Adrenal gland (tissue), 19 donors: ENCODE measurements at places on chromosomes 6 and 20. TPM values are rescaled to one million over a fixed set of nuclear protein-coding genes. Genes with fewer than 3 reads are reported as not detected.

DNA sequence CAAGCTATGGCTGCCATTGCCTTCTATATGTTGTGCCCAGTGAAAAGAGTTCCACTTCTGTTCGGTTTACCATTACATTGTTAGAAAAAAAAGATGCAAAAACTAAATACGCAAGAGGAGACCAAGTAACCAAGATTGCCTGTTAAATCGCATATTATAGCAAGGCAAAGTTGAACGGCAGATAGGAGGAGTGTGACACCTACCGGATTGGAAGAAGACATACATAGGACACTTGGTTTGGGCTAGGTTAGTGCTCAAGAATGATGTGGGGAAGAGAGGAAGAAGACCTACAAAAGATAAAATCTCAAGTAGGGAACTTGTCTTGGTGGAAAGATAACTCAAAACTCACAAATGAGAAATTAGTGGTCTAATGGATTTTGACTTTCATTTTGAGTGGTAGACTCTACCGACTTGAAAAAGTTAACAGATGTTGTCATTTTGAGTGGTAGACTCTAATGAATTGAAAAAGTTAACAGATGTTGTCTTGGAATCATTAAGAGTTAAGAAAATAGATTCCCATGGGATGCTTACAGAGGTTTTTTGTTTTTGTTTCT lies 95.5 kb downstream of the F13A1 start:
- no peak for DNase-seq

DNA sequence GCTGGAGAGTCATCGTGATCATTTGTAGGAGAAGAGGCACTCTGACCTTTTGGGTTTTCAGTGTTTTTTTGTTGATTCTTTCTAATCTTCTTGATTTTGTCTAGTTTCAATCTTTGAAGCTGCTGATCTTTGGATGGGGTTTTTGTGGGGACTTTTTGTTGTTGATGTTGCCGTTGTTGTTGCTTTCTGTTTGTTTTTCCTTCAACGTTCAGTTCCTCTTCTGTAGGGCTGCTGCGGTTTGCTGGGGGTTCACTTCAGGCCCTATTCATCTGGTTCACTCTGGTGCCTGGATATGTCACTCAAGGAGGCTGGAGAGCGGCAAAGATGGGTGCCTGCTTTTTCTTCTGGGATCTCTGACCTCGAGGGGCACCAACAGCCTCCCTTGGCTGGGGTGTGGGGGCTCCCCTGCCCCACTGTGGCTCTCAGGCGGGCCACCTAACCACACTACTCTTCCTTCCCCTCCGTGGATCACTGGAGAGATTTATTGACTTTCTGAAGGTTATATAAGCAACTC lies 21.5 kb upstream of the TMEM244 start:
- DNase-seq = no peak

FAM210B gene
- 124 TPM for total RNA-seq

DNA sequence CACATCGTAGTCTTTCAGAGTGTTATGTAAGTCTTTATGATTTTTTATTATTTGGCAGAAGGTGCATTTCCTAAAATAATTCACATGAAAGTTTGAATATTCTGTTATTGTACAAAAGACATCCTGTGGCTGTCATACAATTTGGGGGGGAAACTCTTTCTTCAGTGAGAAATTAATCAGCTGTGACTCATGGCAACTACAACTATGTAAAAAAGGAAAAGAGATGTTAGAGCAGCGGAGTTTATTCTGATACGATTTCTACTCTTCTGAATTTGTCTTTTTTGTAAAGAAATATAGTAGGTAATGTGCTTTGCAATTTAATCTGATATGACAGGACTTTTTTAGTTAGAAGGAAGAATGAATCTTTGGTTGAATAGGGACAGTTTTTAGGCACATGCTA lies 14.2 kb downstream of the COL19A1 start:
- no peak for DNase-seq

GRCh38 chr6:109339906-109340678 lies 42.2 kb downstream of the CD164 start:
- DNase-seq = no peak

TGM3 gene
- 1.7 TPM for total RNA-seq

GRCh38 chr6:158013904-158014504 lies 32.3 kb downstream of the SYNJ2 start:
- no peak for DNase-seq

GRCh38 chr20:22582964-22583772 lies 1.2 kb downstream of the FOXA2 start:
- DNase-seq = no peak

- DNase-seq = no peak
These were observed 7.3 kb downstream of the PRRC2A start for GRCh38 chr6:31627690-31628287.

PRSS16 gene
- 3.1 TPM for total RNA-seq

CST3 gene
- total RNA-seq = 1,041 TPM

DNA sequence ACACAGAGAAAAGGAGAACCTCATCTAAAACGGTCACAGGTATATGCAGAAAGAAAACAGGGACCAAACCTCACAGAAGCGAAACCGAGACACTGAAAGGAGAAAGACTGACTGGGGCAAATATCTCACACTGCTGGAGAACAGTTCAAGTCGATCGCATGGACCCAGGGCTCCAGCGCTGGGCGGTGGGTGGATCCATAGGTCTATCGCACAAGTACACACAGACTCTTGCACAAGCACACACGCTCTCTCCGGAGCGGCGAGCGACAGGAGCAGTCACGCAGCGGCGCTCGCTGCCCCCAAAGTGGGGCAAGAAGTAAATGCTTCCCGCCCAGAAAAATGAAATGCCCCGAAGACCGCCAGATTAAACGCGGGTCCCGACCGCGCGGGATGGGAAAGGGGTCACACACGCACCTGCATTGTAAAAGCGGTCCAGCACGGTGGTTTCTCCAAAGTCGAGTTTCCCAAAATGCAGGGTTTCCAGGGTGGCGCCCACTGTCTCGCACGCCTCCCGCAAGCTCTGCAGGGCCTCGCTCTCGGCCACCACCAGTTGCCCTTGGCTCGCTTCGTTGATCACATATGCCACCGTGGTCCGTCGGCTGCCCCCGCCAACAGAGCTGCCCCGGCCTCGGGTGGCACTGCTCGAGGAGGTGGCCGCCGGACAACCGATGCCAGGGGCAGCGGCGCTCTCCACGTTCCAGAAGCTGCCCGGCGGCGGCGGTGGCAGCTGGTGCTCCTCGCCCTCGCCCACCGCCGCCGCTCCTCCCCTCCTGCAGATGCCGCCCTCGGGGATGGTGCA lies 782 bp downstream of the MAP3K5 start:
- DNase-seq = peak; percentile 63

DNA sequence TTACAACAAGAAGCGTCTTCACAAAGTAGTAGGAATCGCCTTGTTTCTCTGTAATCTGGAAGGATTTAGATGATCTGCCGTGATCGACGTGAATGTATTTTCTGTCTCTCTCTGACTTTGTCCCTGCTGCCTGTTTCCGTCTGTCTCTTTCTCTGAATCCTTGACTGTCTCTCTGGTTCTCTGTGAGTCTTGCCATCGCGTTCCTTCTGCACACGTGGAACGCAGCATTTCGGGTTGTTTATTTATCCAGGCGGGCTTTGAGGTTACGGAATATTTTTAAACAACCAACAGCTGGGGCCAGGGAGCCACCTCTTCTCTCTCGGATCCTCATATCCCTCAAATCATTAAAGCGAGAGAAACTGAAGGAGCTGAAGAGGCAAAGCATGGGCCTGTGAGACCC lies 215.9 kb downstream of the ZDHHC14 start:
- DNase-seq = no peak

GRCh38 chr6:24932832-24933231 lies 2.9 kb downstream of the RIPOR2 start:
- no peak for DNase-seq

EPHA7 gene
- total RNA-seq = 0.32 TPM

DNA sequence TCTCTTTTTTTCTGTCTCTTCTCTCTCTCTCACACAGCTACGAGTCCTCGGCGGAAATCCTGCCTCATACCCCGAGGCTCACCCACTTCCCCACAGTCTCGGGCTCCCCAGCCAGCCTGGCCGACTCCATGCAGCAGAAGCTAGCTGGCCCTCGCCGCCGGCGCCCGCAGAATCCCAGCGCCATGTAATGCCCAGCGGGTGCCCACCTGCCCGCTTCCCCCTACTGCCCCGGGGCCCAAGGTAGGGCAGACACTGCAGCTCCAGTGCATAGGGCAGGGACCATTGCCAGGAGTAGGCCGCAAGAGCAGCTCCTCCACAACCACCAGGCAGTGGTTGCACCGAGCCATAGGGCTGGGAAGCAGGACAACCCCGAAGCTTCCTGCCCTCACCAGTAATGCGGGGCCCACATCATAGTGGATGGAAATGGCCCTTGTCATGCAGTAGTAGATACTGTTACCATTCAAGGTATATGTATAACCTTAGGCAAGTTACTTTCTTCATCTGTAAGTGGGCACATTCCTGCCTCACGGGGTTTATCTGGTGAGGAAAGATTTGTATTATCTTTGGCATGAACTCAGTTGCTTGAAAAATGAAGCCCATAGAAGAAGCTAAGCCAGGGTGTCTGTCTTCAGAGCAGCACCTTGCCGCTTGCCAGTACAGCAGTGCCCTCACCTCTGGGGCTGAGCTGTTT lies 36.9 kb upstream of the ID1 start:
- no peak for DNase-seq

DNA sequence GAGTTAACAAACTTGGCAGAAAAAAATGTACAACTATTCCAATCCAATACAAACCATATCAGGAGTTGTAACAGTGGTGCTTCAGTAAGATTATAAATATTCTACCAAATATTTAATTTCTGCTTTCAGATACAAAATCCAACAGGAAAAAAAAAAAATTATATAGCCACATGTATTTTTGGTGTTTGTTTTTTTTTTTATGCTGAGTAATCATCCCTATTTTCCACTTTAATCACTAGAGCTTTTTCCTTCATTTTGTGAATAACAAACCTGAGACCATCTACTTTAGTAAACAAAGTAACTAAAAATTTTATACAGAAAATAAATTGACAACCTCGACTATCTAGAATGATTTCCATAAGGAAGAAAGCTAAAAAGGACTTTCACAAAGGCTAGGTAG lies 36.2 kb downstream of the MMS22L start:
- no peak for DNase-seq

- DNase-seq = peak; percentile 35
These were observed 69.4 kb downstream of the CPNE5 start for GRCh38 chr6:36769676-36770499.

DNA sequence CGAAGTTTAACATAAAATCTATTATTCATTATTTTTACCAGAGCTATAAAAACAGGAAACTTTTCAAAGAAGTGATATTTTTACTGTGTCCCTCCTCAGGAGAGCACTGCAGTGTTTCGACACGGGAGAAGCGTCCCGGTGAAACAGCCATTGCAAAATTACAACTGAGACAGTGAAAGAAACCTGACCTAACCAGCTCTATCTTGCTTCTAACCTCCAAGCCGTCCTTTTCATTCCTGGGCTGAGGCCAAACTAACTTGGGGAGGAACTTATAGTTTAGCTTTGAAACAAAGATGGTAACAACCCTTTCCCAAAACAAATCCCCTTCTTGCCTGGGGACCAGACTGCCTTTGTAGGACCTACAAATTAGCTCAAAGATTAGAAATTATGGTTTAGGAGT lies 79.2 kb downstream of the WDR27 start:
- DNase-seq = no peak

DNA sequence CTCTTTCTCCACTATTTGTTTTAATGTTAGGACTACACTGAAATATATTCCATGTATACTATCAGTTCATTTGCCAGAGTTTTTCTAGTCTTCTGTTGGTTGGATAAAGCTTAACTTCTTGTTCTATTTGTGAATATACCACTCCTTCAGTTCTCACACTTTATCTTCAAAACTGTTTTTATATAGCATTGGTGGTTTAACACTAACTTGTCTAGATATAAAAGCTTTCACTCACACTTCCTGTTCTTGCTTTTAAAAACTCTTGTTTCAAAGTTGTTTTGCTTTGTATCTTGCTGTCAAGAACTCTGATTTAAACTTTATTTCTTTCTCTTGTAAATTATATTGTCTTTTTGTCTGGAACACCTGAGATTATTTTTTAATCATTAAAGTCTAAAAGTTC lies 226.8 kb upstream of the TENT5A start:
- no peak for DNase-seq

DNA sequence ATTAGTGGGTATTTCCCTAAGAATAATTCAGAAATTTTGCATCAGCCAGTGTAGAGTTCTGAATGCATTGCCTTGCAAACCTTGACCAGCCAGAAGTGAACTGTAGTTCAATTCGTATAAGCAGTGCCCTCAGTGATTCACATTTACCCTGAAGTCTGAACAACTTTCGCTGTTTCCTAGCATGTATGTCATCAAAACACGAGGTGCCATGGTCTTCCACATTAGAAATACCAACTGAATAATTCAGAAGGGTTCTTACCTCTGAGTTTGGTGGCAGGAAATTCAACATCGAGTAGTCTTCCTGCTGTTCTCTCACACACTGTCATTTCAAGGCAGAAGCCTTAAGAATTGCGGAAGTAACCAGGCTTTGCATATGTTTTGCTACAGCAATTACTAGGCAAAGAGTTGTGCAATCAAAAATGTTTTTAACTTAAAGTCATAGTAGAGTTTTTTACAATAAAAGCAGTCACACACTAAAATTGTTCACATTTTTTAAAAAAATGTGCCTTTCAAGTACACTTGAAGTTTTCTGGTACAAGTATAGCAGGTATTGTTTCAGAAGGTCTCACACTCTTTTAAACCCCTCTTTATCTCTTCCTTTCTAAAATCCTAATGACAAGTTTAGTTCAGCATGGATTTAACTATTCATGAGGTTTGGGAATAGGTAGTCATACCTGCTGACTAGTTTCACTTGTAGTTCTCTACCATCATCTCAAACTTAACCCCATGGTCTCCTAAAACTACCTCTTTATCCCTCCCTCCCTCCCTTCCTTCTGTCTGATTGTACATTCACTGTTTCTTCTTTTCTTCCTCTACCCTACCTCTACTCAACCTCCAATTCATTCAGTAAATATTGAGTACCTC lies 118.3 kb downstream of the STXBP5 start:
- DNase-seq = no peak

- no peak for DNase-seq
These were observed 119.5 kb downstream of the ARHGAP18 start for GRCh38 chr6:129590408-129591022.

POFUT1 gene
- total RNA-seq = 25.0 TPM

XKR7 gene
- 0.17 TPM for total RNA-seq

DNA sequence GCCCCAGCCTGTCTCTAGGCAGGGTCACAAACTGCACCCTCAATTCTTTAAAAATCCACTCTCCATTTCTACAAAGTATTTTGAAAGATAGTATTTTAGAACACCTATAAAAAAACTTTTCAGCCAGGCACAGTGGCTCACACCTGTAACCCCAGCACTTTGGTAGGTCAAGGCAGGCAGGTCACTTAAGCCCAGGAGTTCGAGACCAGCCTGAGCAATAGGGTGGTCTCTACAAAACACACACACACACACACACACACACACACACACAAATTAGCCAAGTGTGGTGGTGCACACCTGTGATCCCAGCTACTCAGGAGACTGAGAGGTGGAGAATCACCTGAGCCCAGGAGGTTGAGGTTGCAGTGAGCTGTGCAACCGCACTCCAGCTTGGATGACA lies 30.2 kb downstream of the SLC23A2 start:
- DNase-seq = no peak
